Activated CD4-positive, alpha-beta T cell treated with anti-CD3 and anti-CD28 coated beads for 36 hours (primary cell): ENCODE measurements at places on chromosomes 16 and 17. TPM values are rescaled to one million over a fixed set of nuclear protein-coding genes. Genes with fewer than 3 reads are reported as not detected.

Gene C1QTNF1
- 0.14 TPM for total RNA-seq

Gene CD300LG
- not detected for total RNA-seq

Gene SCNN1G
- total RNA-seq = not detected

Gene CCL4
- 290 TPM for total RNA-seq

Gene MAPT
- total RNA-seq = 0.75 TPM

Gene ICAM2
- total RNA-seq = 49.0 TPM

Gene HOXB6
- total RNA-seq = not detected

Gene CPHXL2
- not detected for total RNA-seq

Gene RMI2
- total RNA-seq = 56.0 TPM

Gene HAPSTR1
- 51.4 TPM for total RNA-seq

Gene KRT15
- not detected for total RNA-seq

Gene ARHGAP44
- 0.55 TPM for total RNA-seq

Gene GSDMA
- total RNA-seq = 0.98 TPM

Gene CDYL2
- 21.5 TPM for total RNA-seq

Gene CA4
- not detected for total RNA-seq

Gene PRAC2
- total RNA-seq = not detected

Gene TEX19
- not detected for total RNA-seq

Gene PDE6G
- total RNA-seq = 1.4 TPM

Gene HSF5
- 2.6 TPM for total RNA-seq

Gene ALKBH5
- total RNA-seq = 168 TPM

Gene NUTF2
- total RNA-seq = 249 TPM

Gene ZNHIT3
- 42.3 TPM for total RNA-seq

Gene CDH15
- total RNA-seq = not detected

Gene HOXB7
- total RNA-seq = 0.30 TPM

Gene TBC1D3K
- not detected for total RNA-seq

Gene CDC6
- 171 TPM for total RNA-seq

Gene EPN3
- not detected for total RNA-seq

Gene TBC1D3G
- not detected for total RNA-seq

Gene FSCN2
- 0.58 TPM for total RNA-seq

Gene STX1B
- total RNA-seq = 1.3 TPM

Gene NAA60
- 25.9 TPM for total RNA-seq
